ENCODE measurements at places on chromosomes 7 and 10. TPM values are rescaled to one million over a fixed set of nuclear protein-coding genes. Genes with fewer than 3 reads are reported as not detected.

CCL24 gene
- total RNA-seq: not detected

DAGLB gene
- total RNA-seq: 27.0 TPM

FAM180A gene
- not detected for total RNA-seq

MMP21 gene
- total RNA-seq: not detected

Data from type B pancreatic cell (in vitro differentiated cells).